WTC11 (cell line): ENCODE measurements at places on chromosomes 12 and 14. TPM values are rescaled to one million over a fixed set of nuclear protein-coding genes. Genes with fewer than 3 reads are reported as not detected.

DNA sequence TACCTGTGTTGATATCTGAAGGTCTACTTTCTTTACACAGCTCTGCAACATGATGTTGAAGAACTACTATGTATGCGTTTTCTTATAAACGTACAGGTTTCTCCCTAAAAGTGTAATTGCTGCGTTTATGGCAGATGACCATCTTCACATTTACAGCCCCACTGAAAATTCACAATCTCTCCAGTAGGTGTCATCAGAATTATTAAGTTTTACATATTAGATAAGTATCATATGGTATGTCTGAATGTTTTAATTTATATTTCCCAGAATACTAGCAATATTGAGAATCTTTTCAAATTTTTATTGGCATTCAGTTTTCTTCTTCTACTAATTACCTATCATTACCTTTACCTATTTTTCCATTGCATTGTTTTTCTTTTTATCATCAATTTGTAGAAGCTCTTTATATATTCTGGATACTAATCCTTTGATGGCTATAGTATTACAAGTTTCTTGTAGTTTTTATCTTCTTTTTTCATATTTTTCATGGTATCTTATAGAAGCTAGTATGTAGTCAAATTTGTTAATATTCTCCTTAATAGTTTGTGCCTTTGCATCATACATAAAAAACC is 123.5 kb downstream of the CAPZA3 start:
- no peak for DNase-seq

GRCh38 chr12:22935090-22935489 is 310.1 kb downstream of the ETNK1 start:
- DNase-seq, result peak; percentile 33

DNA sequence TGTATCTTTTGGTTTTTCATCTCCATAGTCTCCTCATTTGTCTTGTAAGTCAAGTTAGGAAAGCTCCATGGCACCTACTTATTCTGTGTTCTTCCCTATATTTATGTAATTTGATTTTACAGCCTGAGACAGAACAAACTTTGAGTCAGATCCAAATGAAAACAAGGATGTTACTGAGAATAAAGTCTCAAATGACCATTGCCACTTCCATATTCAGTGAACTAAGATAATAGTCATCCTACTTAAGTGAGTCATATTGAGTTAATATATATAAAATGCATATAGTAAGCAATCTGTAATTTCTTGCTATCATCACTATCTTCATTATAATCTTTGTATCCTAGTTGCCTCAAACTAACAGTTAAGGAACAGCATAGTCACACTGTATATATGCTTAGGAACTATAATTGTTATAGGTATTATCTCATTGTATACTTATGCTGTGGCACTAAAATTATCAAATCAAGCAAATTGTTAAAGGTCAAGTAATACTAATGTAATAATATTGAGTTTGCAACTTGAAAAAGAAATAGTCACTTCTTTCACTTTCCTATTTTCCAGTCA is 30.8 kb downstream of the TMTC3 start:
- no peak for DNase-seq

GRCh38 chr12:109500406-109501185 is 23.2 kb downstream of the UBE3B start:
- DNase-seq, result no peak

DNA sequence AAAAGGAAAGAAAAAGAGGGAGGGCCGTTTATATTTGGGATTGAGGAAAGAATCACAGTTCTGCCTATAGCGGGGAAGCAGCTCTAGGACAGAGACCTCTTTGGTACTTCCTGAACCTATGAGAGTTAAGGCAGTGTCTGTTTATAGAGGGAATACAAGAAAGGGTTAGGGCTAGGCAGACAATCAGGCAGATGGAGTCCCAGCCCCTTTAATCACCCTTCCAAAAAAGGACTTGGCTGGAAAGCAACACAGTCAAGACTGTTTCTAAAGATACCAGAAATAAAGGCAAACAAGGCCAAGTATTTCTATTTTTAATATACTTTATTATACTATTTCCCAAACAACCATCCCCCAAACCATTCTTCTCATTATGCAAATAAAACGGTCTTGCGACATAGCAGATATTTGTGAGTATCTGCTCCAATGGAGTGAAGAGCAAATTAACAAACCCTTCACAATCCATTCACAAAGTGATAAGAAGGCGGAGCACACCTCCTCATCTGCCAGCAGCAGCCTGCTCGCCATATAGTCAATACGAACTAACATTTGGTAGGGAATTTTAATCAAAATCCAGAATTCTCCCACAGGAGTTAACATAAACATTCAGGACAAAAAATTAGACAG is 697 bp upstream of the GRIP1 start:
- DNase-seq, result no peak

DNA sequence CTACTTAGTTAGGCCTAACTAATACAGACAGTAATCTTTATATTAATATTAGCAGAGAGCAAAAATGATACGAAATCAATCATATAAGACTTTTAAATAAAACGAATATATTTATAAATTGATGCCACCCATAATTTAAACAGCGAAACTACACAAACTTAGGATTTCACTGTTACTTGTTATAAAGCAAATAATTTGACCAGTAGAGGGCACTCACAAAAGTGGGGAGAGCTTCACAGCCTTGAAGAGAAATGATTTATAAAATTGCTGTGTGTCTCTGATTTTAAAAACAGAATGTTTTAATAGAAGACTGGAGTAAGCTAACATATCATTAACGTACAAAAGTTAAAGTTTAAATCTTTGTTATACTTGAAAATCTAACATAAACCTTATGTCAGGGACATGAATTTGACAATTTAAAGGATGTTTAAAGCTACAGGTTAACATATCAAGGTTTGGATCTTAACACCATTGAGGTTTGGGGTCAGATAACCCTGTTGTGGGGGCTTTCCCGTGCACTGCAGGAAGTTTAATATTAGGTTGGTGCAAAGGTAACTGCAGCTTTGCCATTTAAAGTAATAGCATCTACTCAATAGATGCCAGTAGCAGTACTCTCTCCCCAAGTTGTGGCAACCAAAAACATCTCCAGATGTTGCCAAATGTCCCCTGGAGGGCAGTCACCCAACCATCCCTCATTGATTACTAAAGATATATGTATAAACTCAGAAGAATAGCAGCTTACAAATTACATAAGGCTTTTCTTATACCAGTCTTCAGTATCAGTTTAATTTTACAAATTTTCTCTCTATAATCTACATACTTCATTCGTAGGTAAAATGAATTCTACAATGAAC is 9.3 kb downstream of the KRAS start:
- DNase-seq, result no peak

- no peak for DNase-seq
These were observed 156.0 kb downstream of the DAD1 start for GRCh38 chr14:22433069-22433468.

- DNase-seq, result peak; percentile 47
These were observed 79.5 kb downstream of the ARMH4 start for GRCh38 chr14:58072288-58073071.

GRCh38 chr14:96085369-96085768 is 46.2 kb downstream of the C14orf132 start:
- DNase-seq, result no peak

GRCh38 chr14:100899884-100900771 is 3.4 kb downstream of the RTL1 start:
- peak; percentile 21 for DNase-seq

GRCh38 chr14:80425686-80426085 is 214.4 kb upstream of the DIO2 start:
- no peak for DNase-seq

OR10G2 gene
- total RNA-seq, result not detected in 3 replicates

SLC41A2 gene
- 2.8 to 3.8 TPM (median 3.8 TPM) in 3 replicates for total RNA-seq

KRT83 gene
- total RNA-seq, result not detected in 3 replicates

HECTD4 gene
- 26.5 to 32.2 TPM (median 31.7 TPM) in 3 replicates for total RNA-seq

GLT8D2 gene
- 4.5 to 10.2 TPM (median 8.8 TPM) in 3 replicates for total RNA-seq

LGR5 gene
- total RNA-seq, result 0.09 to 0.55 TPM (median 0.17 TPM) in 3 replicates
